ENCODE measurements at places on chromosomes 1 and 21.

DNA sequence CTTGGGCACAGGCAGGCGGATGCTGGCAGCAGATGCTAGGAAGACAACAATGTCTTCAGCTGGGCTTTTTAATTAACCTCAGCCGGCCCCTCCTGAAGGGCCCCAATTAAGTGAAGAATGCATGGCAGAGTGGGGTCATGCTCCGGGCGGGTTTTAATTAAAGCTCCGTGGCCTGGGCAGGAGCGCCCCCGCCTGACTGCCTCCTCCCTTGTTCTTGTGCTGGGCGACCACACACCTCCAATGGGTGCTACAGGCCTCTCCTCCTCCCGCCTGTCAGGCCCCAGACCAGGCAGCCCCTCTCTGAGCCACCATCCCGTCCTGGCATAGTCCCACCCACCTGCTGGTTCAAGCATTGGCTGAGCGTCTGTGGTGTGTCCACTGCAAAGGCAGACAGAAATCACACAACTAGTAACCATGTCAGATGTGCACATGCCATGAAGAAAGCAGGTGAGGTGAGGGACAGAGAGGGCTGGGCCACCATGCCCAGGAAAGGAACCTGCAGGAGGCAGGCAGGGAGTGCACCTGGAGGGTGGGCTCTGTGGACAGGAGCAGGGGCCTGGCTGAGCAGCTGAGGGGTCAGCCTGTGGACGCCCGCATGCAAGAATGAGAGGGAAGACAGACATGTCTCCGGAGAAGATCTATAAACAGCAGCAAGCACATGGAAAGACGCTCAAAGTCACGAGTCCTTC lies 8.5 kb upstream of the ARF1 start:
- DNase-seq, result no peak

DNA sequence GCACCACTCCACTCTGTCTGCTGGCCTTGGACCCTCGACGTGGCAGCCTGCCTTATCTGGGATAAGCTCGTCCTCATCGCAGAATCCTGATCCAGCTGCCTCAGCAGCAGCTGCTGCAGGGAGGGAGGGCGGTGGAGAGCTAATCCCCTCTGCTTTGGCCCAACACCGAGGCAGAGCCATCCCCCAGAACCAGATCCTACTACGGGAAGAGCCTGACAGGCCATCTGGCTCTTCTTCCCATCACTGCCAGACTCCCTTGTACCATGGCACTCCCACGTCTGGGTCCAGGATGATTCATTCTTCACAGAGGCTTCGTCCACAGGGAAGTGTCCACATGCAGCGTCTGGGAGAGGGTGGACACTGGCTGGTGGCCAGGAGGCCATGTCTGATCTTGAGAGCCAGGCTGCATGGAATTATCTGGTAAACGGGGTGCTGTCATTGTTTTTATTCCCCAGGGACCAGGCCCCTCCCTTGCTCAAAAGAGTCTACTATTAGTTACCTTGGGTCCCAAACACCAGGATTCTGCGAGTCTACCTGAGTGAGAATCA lies 14.6 kb upstream of the PKP1 start:
- no peak for DNase-seq

DNA sequence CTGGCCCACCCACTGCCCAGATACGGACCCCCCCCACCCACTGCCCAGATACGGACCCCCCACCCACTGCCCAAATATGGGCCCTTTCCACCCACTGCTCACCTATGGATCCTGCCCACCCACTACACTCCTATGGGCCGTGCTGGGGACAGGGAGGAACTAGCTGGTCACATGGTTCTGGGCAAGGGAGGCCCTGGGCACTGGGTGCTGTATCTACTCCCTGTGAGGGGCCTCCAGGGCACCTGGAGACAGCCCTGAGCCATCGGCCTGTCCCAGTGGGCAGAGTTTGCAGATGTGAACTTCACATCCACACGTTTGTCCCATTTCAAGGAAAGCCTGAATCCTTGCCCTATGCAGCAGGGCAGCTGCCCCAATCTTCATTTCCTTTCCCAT lies 71.4 kb upstream of the COL6A1 start:
- DNase-seq, result no peak

DNA sequence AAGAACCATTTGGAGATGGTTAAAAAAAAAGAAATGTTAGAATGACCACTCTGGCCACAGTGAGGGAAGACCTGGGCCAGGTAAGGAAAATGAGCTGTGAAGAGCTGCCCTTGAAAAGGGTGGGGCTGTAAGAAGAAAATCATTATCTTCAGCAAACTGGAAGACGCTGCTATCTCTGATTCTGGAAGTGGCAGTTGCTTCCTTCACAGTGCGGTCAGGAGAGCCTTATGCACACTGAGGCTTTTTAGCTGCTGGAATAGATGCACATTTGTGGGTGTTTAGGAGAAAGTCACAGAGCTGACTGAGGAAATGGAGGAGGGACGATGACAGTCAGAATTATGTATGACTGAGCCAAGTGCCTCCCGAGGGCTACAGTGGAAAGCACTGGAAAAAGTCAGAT lies 91.6 kb downstream of the TBX19 start:
- DNase-seq, result no peak

DNA sequence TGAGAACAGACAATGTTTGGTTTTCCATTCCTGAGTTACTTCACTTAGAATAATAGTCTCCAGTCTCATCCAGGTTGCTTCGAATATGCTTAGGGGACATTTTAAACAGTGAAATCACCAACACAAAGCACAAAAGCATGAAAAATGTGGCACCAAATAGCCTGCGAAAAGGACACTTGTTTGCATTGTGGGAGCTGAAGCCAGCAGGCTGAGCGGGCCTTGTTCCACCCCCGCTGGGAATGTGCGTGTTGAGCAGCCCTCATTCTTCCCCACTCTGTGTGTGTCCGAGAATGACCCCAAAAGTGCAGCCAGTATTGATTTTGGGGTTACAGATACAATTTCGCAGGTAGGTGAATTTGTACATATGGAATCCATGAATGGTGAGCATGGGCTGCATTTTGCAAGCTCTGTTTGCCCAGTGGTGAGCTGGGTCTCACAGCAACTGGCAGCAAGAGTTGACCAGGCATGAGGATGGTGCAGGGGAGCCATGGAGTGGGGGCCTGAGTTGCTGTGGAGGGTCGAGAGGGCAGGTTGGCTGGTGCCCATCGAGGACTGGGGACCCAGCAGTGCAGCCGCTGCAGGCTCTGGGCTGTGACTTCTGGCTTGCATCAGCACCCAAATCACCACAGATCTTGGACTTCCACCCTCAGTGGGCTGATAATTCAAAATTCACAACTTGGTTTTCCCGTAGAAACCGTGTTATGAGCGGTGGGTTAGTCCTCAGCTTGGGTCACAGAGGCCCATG lies 29.4 kb downstream of the NENF start:
- DNase-seq, result no peak

GRCh38 chr1:119687434-119688079 lies 24.2 kb upstream of the PHGDH start:
- DNase-seq, result no peak

DNA sequence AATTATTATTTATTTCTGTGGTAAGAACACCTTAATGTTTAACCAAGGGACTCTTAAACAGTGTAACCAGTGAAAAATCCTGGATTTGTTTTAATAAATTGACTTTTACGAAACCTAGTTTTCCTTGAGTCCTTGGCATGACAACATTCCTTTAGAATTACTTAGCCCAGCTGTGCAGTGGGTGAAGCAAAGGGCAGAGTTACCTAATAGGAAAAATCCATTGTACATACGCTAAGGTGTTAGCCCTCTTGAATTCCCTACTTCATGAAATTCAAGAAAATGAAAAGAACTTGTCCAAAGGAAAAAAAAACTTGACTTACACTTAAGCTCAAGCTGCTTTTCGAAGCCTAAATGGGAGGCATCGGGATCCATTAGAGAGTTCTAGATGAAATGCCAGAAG lies 852.0 kb upstream of the ADAMTS5 start:
- no peak for DNase-seq

GRCh38 chr1:29757866-29758780 lies 521.8 kb downstream of the PTPRU start:
- no peak for DNase-seq

- DNase-seq, result no peak
Observed at GRCh38 chr1:19478322-19478721, 7.0 kb downstream of the CAPZB start.

- DNase-seq, result no peak
Observed at GRCh38 chr1:209766051-209766450, 10.2 kb downstream of the TRAF3IP3 start.

- DNase-seq, result no peak
Observed at GRCh38 chr1:203492082-203492747, 1.7 kb upstream of the OPTC start.

DNA sequence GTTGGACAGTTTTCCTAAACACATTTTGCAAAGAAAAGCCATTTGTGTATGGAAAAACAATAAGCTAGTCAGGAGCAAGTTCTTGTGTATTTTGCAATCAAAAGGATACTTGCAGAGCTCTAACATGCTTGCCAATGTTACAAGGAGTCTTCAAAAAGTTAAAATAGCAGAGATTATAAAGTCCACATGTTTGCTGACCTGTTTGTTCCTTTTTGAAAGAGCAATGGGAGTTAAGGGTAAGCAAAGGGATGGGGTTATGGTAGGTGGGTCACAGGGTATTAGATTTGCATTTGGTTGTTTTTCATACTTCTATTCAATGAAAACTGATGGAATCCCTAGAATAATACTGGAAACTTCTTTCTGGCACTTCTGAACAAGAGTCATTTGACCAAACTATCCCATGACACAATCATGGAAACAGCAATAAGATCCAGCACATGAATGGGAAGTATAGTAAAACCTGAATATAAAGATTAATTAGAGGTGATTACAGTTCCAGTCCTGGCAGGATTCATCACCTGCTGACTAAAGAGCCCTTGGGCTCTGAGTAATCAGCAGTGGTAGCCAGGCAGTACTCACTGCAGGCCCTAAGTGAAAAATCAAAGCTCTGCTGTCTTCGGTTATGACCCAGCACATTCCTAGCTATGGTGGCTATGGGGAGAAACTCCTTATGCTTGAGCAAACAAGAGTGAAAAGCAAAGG lies 27.1 kb upstream of the ZC3H11B start:
- no peak for DNase-seq

DNA sequence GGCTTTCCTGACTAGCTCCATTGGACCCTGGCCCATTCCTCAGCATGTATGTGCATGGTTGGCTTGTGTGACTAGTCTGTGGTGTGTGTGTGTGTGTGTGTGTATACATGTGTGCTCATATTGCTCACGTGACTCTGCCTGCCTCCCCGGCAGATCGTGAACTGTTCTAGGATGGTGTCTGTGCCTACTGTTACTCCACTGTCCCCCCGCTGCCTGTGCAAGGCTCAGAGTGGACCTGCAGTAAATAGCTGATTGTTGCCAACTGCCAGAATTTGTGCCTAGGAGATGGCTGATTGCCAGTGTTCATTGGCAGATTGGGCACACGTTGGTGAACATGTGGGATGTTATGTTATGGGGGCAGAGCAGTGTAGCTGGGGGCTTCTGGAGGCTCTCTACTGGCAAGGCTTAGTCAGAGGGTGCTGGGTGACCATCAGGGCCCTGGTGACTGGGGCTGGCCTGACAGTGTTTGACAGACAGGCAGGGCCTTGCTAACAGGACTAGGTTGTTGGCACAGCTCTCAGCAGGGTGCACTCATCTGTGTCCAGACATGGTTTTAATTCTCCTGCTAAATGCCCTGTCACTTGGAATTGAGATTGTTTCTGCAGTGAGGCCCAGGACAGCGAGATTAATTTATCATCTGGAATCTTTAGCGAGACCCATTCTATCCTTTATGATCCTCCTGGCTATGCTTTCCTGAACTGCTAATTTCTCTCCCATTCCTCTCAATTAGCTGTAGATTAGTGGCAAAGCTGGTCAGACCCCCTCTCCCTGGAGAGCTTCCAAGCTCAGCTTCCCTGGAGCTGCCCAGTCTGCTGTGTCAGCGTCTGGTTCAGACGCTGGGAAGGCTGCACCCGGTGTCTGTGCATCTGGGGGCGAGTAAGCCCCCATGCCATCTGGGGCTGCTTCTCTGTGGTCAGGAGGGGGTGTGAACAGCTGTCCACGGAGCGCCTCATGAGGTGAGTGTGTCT lies 20.8 kb downstream of the SLC6A17 start:
- DNase-seq, result no peak

- no peak for DNase-seq
Observed at GRCh38 chr1:171663854-171664575, 11.5 kb upstream of the MYOC start.

DNA sequence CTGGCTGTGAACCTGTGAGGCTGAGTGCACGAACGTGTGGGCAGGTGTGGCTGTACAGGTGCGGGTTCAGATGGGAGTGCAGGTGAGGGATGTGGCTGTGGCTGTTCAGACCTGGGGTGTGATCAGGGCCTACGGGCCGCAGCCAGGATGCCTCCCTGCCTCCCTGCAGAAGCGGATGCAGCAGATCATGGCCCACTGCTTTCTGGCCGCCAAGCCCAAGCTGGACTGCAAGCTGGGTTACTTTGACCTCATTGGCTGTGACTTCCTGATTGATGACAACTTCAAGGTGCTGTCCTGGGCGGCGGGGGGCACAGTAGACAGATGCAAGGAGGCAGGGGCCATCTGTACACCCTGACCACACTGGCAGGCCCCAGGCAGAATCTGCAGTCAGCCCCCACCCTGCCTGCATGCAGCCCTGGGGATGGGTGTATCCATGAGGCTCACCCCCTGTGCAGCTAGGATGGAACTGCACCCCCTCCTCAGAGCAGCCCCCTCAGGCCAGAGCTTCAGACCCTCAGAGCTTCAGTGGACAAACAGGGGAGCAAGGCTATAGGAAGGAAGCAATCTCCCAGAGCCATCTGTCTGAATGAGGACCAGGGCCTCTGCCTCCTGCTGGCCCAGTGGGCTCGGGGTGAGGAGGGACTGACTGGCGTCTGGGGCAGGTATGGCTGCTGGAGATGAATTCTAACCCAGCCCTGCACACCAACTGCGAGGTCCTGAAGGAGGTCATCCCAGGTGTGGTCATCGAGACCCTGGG lies 9.8 kb downstream of the TNFRSF18 start:
- no peak for DNase-seq

- DNase-seq, result no peak
Observed at GRCh38 chr1:88910401-88910800, 19.0 kb upstream of the GTF2B start.

All from stimulated activated CD8-positive, alpha-beta memory T cell treated with anti-CD3 and anti-CD28 coated beads, Interleukin-4, amount 100 ng/mL, for 4 hours (primary cell).